ENCODE measurements at places on chromosomes 16 and 17.

- DNase-seq, result no peak
Measured at GRCh38 chr16:65316808-65317207, 194.9 kb upstream of the CDH11 start.

DNA sequence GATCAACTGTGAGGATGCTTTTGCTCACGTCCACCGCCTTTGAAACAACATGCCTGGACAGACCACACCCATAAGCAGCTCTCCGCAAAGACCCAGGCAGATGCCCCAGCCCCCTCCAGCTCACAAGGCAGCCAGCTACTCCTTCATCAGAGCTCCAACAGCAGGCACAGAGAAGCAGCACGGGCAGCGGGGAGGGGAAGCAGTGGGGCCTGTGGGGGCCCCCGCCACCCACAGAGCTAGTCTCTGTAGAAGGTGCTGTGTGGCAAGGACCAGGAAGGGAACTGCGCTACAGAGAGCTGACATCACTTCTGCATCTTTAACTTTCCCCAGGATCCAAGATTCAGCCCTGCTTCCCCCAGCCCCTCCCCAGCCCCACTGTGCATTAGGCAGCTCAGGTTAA, 10.0 kb upstream of the SCNN1G start:
- DNase-seq, result no peak

DNA sequence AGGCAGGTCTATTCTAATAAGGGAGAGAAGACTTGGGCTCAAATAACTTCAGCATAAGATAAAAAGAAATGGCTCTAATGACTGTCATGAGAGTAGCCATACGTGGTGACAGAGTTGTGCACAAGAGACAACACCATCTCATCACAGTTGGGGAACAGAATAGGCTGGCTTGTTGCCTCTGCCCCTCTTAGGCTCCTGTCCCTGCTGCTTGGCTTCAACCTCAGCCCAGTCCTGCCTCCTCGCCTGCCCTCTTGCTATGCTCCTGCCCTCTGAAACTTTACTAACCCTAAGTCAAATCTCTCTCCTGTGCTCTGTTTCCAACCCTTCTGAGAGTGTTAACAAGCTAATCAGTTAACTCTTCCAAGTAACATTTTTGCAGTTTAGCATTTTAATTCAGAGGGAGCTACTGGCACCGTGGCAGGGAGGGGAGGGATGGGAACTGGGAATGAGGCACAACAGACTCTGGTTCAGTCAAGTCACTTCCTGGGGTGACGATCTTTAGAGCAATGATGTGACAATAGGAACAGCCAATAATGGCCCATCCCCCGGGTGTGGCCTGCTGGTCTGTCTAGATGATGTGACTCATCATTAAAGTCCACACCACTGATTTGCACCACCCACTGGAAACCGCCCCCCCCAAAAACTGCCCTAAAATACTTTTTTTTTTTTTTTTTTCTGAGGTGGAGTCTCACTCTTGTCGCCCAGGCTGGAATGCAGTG, 35.5 kb downstream of the DNAH17 start:
- DNase-seq, result no peak

DNA sequence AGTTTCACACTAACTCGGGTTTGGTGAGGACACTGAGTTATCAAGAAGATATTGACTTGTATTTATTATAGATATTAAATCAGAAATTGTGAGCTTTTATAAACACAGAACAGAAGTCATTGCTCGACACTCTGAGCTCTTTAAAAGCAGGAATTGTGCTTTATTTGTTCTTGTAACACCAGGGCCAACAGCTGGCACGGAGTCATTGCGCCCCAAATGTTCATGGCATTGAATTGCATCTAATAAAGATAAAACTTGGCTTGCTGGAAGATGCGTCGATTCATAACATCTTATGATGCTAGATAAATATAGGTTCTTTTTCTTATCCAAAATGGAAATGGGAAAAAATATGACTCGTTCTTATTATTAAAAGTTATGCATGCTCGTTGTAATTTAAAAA, 11.8 kb upstream of the MLYCD start:
- peak; percentile 40 for DNase-seq

DNA sequence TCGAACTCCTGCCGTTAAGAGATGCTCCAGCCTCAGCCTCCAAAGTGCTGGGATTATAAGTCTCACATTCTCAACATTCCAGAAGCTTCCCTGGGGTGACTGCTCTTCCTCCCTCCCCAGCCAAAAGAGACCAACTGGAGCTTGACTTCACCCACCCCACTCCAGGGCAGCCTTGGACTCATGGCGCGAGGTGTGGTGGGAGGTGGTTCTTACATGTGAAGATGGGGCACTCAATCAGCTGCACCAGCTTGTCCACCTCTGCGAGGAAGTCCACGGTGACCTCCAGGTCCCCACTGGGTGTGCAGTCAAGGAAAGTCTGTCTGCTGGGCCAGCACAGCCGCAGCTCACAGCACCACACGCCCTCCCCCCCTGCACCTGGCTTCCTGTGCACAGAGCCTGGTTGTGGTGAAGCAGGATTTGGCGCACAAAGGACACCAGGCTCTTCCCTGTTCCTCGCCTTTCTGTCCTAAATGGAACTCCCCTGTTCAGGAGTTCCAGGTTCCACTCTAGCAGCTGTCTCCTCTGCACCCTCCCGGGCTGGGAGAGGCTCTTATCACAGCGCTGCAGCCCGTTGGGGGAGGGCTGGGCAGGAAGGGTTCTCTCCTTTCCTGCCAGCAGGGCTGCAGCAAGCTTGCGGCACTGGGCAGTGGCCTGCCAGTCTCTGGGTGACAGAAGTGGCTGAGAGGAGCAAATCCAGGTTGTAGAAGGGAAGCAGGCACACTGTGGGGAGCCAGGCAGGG, 9.6 kb upstream of the MTSS2 start:
- DNase-seq, result no peak

GRCh38 chr17:83091257-83092141, 12.1 kb downstream of the METRNL start:
- DNase-seq, result peak; percentile 89

GRCh38 chr17:17824119-17824782, 12.5 kb downstream of the SREBF1 start:
- no peak for DNase-seq

DNA sequence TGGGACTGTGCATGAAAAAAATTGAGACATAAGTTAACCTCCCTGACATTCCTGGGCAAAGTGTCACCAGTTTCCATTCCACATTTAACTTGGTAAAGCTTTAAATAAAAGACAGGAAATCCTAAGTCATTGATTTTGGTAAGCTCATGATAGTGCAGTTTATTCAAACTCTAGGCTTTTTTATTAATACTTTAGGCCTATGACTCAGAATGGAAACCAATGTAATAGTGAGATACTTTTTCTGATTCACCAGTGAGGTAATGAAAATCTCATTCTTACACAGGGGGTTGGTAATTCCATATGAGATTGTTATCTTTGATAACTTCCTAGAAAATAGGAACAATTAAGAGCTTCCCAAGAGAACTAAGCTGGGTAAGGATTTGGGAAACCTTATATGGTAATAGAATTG, 91.1 kb downstream of the NLK start:
- DNase-seq, result no peak

DNA sequence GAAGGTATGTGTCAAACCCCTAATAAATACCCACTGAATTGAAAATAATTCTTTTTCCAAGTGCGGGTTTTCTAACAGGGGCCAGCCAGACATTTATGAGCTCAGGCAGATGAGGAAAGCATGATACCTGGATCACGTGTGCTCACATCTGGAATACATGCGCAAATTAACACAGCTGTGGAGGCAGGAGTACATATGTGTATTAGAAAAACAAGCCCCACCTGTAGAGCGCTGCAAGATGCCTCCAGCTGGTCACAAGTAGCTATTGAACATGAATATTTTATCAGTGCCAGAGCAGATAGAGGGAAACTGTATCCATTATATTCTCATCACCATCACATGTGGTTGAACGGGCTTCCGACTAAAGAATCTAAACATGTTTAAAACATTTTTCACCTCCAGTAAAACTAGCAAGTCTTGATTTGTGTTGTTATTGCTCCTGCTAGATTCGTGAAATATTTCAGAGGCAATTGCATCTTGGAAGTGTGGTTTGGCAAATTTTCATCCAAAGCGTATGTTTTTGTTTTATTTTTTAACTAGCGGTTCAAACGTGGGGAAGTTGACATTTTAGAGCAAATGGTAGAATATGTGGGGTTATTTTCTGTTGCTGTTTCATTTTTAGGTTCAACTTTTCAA, 482.8 kb downstream of the CDH13 start:
- no peak for DNase-seq

- DNase-seq, result no peak
Measured at GRCh38 chr17:8580952-8581658, 49.4 kb downstream of the MYH10 start.

- no peak for DNase-seq
Measured at GRCh38 chr16:47247690-47248089, 103.9 kb upstream of the NETO2 start.

- no peak for DNase-seq
Measured at GRCh38 chr16:12573300-12573699, 230.4 kb downstream of the CPPED1 start.

DNA sequence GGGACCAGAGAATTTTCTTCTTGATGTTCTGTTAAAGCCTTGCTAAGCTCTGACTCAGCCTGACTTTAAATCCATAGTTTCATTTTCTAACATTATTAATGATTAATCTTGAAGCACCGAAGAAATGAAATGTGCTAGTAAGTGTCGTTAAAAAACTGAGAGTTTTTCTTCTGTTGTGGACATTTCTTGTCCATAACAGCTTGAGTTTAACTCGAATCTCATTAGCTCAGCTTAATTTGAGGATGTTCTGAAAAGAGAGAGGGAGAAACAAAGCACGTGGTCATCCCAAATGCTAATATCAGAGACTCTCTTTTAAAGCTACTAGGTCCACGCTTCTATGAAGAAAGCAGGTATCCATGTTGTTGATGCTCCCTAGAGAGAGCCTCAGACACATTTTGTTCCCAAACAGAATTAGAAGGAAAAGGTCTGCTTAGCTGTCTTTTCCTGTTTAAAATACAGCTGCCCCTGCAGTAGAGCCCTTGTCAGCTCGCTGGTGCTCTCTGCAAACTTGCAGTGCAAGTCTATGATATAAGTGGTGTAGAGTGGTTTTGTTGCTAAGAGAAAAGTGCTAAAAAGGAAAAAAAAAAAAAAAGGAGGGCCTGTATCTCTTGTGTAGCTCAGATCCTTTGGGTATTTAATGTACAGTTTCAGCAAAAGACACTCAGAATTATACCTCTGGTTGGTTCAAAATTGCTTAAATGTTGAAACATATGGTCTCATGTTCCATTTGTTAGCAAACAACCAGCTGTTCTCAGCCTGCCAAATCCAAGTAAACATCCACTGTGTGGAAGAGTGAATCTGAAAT, 191.1 kb upstream of the TBX2 start:
- no peak for DNase-seq

- no peak for DNase-seq
Measured at GRCh38 chr16:845351-845745, 44.8 kb upstream of the GNG13 start.

GRCh38 chr17:11178581-11178980, 62.4 kb upstream of the SHISA6 start:
- DNase-seq, result no peak

DNA sequence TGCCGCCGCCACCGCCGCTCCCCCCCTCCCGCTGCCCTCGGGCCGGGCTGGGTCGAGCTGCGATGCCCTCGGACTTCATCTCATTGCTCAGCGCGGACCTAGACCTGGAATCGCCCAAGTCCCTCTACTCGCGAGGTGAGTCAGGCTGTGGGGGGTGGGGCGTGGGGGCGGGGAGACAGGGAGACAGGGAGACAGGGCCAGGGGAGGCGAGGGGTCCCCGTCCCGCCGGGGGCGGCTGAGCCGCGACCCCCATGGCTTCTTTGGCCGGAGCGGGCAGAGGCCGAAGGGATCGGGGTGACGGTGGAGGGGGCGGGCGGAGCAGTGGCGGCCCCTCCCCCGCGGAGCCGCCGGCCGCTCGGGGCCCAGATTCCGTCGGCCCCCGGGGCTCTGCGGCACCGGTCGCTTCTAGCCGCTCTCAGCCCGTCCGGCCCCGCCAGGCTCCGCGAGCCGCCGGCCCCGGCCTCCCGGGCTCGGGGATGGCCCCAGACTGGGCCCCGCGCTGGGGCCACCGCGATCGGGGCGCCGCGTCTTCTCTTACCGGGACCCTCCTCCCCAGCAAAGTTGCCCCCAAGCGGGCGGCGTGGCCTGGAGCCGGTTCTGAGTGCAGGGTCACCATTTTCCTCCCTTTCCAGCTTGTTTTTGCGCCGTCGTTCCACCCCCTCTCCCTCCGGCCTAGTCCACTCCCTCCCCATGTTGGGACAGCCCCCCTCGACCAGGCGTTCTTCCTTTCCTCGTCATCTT, 644 bp downstream of the NFAT5 start:
- DNase-seq, result peak; percentile 69

GRCh38 chr16:79599837-79600637, 500 bp downstream of the MAF start:
- peak; percentile 69 for DNase-seq

DNA sequence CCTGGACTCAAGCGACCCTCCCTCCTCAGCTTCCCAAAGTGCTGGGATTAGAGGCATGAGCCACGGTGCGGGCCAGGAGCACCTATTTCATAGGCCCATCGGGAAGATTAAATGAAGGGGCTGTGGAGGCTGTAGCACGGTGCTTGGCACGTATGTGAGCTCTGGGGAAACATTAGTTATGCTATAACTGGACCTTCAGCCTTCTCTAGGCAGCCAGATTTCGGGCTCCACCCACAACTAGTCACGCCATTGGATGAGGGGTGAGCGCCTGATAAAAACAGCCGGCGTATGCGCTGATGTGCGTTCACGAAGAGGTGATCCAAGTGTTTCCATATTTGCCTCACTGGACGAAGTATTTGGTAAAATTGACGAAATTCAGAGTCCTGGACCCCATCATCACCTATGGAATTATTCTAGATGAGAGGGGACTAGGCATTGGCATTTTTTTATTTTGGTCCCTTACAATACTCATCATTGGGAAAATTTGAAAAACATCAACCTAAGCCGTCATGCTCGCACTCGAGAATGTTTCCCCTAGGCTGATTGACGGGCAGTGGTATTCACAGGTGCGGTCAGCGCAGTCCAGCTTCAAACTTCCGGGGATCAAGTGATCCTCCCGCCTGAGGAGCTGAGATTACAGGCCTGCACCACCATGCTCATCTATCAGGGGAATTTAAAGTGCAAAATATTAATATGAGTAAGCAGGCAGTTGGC, 1.8 kb upstream of the ANKRD11 start:
- DNase-seq, result no peak

- DNase-seq, result no peak
Measured at GRCh38 chr16:30069611-30070462, 4.3 kb downstream of the ALDOA start.

- DNase-seq, result peak; percentile 69
Measured at GRCh38 chr17:82789051-82789592, 37.3 kb downstream of the TBCD start.

DNA sequence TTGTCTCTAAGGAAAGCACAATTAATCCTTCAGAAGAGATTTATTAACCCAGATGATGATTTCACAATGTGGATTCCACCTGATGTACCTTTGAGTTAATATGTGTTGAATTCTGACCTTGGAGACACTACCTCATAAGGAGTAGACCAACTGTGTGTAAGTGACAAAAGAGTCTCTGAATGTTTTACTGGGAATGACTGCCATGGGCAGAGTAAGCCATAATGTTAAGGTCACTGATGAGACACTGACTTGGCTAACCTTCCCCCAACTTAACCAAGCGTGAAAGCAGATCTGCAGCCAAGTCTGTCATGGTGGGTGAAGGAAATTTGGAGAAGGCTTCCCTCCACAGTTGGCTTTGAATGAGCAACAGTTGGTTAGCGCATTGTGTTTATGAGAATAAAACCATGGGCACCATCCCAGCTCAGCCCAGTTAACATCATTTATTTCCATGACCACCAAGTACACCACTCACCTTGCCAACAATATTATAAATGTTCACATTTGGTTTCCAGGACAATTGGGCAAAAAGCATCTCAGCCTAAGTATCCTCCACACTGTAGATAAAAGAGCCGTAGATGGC, 618.5 kb downstream of the KCNJ2 start:
- no peak for DNase-seq
